Stimulated activated CD8-positive, alpha-beta memory T cell treated with anti-CD3 and anti-CD28 coated beads, Interleukin-15, amount 100 ng/mL, for 24 hours (primary cell): ENCODE measurements at places on chromosomes 3 and 15.

- no peak for DNase-seq
These were observed 39.6 kb upstream of the MAGEF1 start for GRCh38 chr3:184751204-184752040.

DNA sequence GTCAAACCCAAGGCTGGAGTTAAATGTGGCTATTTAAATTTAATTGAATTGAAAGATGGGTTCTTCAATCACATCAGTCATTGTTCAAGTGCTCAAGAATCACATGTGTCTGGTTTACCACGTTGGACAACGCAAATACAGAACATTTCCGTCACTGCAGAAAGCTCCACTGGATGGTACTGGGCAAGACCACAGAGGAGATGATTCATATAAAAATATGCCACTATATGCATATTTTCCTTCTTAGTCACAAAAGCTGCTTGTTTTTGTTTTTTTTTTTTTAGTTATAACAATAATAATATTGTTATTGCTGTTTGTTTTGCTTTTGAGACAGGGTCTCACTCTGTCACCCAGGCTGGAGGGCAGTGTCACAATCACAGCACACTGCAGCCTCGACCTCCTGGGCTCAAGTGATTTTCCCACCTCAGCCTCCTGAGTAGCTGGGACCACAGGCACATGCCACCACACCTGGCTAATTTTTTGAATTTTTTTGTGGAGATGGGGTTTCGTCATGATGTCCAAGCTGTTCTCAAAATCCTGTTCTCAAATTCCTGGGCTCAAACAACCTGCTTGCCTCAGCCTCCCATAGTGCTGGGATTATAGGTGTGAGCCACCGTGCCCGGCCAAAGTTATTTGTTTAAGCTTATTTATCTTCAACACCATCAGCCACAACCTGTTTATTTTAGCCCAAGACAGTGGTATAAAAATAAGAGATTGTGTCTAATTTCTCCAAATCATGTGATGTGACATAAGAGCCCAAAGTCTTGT, 19.4 kb downstream of the RTP3 start:
- no peak for DNase-seq

- no peak for DNase-seq
These were observed 317.3 kb downstream of the ZBTB20 start for GRCh38 chr3:114829783-114830182.

GRCh38 chr15:68518046-68518445, 60.7 kb upstream of the CORO2B start:
- no peak for DNase-seq

GRCh38 chr3:10474275-10474646, 31.1 kb downstream of the ATP2B2 start:
- DNase-seq = no peak

DNA sequence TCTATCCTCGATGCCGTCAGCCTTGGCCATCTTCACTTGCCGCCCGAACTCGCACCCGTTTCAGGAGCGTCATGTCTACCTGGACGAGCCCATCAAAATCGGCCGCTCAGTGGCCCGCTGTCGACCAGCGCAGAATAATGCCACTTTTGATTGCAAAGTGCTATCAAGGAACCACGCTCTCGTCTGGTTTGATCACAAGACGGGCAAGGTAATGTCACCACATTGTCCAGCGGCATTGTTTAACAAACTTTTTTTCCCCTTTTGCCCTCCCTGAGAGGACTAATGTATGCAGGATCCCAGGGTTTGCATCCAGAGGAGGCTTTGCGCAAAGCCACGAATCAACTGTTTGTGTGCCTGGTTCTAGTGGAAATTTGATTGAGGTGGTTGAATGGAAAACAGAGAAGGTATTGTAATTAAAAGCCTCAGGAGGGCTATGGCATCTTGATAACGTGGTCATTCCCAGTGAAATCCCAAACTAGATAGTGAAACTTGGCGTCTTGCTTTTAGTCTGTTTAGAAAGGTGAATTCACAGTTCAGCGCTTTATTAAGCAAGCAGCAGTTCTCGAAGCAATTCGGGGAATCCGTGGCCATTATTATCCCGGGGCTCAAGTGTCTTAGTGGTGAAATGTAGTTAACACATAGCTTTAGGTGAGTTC, 1.7 kb downstream of the SLMAP start:
- DNase-seq = no peak

- DNase-seq = no peak
These were observed 16.5 kb upstream of the LAMP3 start for GRCh38 chr3:183178833-183179549.

- no peak for DNase-seq
These were observed 4.9 kb downstream of the HDAC11 start for GRCh38 chr3:13484851-13485590.

- DNase-seq = no peak
These were observed 216.7 kb downstream of the IL20RB start for GRCh38 chr3:137174514-137174913.

DNA sequence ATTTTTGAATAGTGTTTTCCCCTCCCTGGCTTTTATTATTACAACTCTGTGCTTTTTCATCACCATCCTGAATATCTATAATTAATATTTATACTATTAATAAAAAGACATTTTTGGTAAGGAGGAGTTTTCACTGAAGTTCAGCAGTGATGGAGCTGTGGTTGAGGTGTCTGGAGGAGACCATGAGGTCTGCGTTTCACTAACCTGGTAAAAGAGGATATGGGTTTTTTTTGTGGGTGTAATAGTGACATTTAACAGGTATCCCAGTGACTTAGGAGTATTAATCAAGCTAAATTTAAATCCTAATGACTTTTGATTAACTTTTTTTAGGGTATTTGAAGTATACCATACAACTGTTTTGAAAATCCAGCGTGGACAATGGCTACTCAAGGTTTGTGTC, 24.4 kb downstream of the CTNNB1 start:
- DNase-seq = no peak

- DNase-seq = no peak
These were observed 84.2 kb downstream of the LSM3 start for GRCh38 chr3:14262867-14263266.

DNA sequence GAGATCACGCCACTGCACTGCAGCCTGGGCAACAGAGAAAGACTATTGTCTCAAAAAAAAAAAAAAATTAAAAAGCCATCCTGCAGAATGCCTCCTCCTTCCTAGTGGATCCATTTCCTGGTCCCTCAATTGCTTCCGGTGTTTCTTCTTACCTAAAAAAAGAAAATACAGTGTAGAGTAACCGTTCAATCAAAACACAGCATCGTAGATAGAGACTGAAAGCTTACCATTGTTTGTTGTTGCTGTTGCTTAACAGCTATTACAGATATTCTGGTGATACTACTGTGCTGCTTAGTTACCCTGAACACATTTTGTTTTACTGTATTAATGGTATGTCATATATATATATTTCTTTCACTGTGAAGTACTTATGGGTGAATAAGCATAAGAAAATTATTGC, 105.5 kb upstream of the LRRFIP2 start:
- no peak for DNase-seq

DNA sequence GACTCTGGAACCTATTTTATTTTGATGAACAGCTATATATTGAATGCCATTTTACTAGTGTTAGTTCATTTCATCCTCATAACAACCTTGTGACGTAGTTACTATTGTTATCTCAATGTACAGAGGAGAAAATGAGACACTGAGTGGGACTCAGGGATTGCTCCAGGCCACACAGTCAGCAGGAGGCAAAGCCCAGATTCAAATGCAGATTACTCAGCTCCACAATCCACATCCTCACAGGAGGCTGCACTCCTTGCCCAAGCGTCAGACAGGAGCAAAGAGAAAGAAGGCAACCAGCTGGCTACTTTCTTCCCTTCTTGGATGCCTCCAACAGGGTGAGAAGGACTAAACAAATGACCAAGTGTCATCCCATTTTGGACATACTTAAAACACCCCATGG, 92.0 kb upstream of the CCDC54 start:
- no peak for DNase-seq

DNA sequence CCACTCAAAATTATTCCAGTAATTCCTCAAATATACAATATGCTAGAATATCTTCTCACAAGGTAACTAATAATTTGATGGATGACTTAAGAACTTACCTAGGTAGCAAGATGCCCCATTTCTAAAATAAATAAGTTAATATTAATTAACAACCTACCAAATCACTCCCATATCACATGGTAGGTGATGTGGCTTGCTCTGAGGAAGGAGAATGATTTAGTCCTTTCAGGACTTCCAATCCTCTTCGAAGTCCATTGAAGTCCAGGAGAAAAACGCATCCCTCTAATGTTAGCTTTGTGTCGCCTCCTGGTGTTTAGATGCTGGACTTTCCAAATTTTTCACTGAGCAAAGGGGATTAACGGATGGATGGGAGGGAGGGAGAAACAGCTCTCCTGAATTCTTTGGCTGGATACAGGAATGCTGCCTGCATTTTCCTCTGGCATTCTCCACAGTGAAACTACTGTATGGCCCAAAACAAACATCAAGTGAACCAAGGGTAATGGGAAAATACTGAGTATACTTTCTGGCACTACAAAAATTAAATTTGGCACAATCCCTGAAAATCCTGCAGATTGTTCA, 58.6 kb downstream of the PRICKLE2 start:
- DNase-seq = no peak

DNA sequence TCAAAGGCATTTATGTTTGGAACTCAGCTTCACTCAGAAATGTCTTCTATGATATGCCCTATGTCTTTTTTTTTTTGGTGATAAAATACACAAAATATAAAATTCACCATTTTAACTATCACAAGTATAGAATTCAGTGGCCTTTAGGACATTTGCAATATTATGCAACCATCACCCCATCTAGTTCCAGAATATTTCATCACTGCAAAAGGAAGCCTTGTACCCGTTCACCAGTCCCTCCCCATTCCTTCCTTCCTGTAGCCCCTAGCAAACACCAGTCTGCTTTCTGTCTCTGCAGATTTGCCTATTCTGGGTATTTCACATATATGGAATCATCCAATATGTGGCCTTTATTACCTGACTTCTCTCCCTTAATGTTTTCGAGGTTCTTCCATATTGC, 134.8 kb downstream of the ADAMTS9 start:
- DNase-seq = no peak

GRCh38 chr3:152524198-152525140, 255.7 kb downstream of the MBNL1 start:
- no peak for DNase-seq

DNA sequence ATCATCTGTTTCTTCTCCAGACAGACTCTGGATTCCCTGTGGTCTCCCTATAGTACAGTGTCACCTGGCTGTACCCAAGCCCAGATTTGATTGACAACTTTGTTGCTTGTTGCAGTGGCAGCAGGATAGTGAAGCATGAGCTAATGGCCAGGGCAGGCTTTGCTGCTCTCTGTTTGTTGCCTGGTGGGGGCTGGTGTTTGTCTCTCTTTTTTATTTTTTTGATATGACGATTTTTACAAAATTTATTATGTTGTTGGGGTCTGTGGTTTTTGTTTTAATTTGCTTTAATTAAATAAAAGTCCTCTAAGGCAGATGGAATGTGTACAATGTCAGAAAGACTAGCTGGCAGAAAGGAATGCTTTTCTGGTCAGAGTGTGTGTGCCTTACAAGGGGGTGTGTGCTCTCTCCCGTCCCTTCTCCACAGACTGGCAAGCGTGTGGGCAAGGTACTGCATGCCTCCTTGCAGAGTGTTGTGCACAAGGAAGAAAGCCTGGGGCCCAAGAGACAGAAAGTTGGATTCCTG, 15.2 kb upstream of the CLEC3B start:
- no peak for DNase-seq

DNA sequence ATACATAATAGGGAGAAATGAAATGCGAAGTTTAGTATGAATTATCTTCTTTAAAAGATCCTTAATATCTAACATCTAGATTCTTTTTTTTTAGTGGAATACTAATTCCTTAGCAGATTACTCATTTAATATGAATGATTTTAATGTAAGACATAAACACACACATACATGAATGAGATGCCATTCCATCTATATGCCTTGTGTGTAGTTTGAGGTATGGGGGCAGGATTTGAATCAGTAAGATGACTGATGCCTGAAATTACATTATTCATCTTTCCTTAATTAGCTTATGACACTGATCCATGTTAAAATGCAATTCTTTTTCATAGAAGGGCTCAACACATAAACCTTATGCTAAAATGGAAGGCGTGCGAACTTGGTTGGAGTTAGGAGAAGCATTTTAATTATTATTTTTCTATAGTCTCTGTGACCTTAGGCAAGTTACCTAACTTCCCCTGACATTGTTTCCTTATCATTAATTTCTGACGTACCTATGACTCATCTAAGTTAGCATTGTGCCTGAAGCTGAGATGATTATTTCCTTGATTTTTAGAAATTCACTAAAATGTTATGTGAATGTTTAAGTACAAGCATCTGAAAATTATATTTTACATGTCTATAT, 10.8 kb upstream of the BNIP2 start:
- DNase-seq = no peak

GRCh38 chr15:96088650-96089049, 241.8 kb upstream of the NR2F2 start:
- no peak for DNase-seq

DNA sequence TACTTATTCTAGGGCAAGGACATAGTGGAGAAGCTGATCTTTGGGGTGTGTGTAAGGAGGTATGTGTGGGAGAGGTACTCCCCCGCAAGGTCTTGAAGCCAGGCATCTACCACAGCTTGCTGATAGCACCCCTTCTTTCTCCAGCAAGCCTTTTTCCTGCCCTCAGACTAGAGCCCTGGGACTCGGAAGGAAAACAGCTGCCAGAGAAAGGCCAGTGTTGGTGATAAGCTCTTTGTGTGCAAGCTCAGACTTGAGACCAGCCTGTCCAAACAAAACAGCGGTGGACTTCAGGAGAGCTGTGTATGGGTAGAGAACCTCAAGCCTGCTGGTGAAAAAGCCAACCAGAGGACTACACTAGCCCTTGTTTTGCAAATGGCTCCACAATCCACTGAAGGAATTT, 1028.6 kb downstream of the MCTP2 start:
- DNase-seq = no peak

DNA sequence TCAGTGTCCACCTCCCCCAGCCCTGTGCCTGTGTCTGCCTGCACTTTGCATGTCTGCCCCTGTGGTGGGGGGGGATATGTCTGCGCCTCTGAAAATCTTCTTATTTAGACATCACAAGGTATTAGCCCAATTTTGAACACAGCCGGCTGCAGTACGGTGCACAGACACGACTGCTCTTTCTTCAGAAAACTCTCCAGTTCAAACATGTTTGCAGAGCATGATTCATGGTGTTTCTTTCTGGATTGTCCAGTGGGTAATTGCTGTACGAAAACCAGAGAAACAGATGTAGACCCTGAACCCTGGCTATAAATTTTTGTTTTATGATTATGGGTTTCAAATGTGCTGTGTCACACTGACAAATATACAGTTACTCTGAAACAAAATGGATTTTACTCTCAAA, 3.4 kb upstream of the RARB start:
- no peak for DNase-seq

GRCh38 chr3:106070187-106070586, 201.4 kb upstream of the CBLB start:
- no peak for DNase-seq

- no peak for DNase-seq
These were observed 34.8 kb downstream of the IL12A start for GRCh38 chr3:160023476-160023875.
